ENCODE measurements at places on chromosomes 6 and 20. TPM values are rescaled to one million over a fixed set of nuclear protein-coding genes. Genes with fewer than 3 reads are reported as not detected.

PTCHD4 gene
- 1.6 TPM for total RNA-seq

SRSF12 gene
- 0.37 TPM for total RNA-seq

CRNKL1 gene
- 30.5 TPM for total RNA-seq

DLL1 gene
- 0.17 TPM for total RNA-seq

BANF2 gene
- not detected for total RNA-seq

FLRT3 gene
- total RNA-seq: 0.69 TPM

MARCKS gene
- total RNA-seq: 11.1 TPM

DHX35 gene
- total RNA-seq: 12.1 TPM

GRCh38 chr6:113734982-113735381 is 122.2 kb upstream of the MARCKS start:
- no peak for DNase-seq

GRCh38 chr6:106103728-106104109 is 17.6 kb downstream of the PRDM1 start:
- no peak for DNase-seq

GRCh38 chr6:52337633-52338290 is 24.2 kb upstream of the PAQR8 start:
- DNase-seq: no peak

GRCh38 chr6:3209114-3210023 is 18.1 kb downstream of the TUBB2B start:
- DNase-seq: peak; percentile 94

DNA sequence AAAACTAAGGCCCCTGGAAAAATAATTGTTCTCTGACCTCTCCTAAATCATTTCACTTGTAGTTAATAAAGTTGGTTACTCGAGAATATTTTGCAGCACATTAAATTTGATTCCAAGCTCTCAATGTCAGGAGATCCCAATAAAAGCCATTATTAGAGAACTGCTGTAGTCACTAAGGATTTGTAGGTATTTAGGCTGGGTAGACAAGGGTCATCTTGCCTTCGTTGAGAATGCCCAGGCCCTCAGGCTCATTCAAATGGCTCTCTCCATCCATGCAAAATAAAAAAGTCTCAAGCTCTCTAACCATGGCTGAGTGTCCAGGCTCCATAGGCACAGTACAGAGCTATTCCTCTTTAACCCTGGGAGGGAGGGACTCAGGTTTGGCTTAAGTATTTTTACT is 117.0 kb upstream of the HMGCLL1 start:
- no peak for DNase-seq

GRCh38 chr6:22023937-22024336 is 272.9 kb downstream of the PRL start:
- DNase-seq: no peak

GRCh38 chr6:113644861-113645575 is 212.1 kb upstream of the MARCKS start:
- DNase-seq: no peak

- DNase-seq: no peak
These were observed 109.0 kb downstream of the HFE start for GRCh38 chr6:26195924-26196845.

DNA sequence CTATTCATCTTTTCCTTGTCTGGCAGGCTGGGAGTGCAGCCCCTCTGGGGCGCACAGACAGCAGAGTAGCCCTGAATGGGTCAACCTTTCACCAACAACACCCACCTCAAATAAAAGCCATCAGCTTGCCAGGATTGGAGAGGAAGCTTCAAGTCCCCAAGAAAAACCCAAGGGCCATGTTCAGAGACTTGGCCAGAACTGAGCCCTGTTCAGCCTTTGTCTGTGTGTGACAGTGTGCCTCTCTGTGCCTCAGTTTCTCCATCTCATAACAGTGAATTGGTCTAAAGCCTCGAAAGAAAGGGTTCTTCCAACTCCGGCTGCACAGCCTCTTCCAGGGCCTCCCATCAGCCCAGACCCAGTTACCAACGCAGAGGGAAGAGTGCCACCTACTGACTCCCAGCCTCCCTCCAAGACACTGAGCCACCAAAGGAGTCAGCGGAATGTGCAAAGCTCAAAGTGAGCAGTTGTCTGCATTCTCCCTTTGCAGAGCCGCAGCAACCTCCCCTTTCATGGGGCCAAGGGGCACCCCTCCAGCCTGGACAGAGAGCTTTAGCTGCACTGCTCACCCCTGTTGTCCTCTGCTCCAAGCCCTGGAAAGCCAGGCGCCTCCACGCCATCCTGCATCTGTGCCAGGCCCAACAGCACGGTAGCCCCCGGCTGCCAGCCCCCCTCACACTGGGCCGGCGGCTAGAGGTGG is 82.7 kb upstream of the TOP1 start:
- DNase-seq: peak; percentile 32

GRCh38 chr6:12296255-12296573 is 6.1 kb downstream of the EDN1 start:
- DNase-seq: peak; percentile 75

GRCh38 chr20:3275966-3276679 is 37.1 kb upstream of the SLC4A11 start:
- DNase-seq: no peak

- DNase-seq: no peak
These were observed at the start of gene DSE for GRCh38 chr6:116370760-116371119. Gene DSE (plus strand): TSS chr6:116370947. CDS start chr6:116399251, 28,304 bp downstream.

DNA sequence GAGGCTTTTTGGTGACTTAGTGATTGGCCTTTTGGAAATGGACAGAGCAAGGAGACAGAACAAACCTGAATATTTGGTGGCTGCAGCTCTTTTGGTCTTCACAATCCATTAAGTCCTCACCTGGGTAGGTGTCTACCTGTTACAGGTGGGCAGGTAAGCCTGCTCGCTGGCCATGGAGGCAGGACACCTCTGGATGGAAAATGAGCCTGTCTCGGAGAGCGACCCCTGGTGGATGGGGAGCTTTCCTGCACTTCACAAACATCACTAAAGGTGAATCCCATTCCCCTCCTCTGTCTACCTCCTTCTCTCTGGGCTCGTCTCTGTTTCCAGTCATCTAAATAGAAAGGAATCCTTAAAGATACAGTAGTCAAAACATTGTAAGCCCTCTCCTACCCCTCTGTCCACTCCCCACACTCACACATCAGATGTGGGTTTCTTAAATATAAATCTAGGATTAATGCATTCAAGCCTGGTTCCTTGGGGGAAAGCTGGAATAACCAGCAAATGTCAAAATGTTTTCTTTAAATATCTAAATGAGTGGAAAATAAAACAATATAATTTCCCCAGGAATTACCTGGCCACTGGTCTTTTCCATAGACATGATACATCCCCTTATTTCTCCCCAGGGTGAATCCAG is 304.9 kb downstream of the CDH26 start:
- DNase-seq: peak; percentile 11

GRCh38 chr6:9732056-9732455 is 682.8 kb downstream of the TFAP2A start:
- DNase-seq: no peak

DNA sequence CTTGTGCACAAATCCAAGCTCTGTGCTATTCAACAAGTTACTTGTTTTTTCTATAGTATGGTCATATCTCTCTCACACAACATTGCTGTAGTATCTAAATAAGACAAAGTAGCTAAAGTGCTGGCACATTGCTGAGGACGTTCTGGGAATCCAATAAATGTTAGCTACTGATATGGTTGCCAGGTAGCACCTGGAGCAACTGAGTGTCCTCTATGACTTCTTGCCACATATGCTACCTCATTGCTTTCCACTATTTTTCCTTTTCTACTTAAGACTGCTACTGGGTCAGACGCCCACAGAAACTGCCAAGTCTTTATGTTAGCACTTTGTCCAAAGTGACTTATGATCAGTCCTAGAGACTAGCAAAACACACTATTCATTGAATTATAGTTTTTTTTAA is 85.3 kb downstream of the SYCP2 start:
- no peak for DNase-seq

DNA sequence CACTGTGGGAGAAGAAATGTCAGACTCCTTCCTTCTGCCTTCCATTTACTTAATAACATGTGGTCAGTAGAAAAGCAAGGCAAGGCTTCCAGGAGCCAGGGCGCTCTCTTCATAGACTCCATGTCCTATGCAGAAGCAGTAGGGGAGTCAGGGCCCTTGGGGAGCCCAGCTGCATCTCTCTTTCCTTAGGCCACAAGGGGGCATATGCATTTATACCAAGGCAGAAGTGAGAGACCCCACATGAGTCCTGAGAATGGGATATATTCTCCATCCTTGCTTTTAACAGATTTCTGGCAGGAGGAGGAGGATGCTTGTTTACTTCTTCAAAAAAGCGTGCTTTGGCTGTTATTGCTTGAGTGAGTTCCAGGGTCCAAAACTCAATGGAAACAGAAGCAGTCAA is 198.5 kb downstream of the HIVEP2 start:
- DNase-seq: peak; percentile 20

DNA sequence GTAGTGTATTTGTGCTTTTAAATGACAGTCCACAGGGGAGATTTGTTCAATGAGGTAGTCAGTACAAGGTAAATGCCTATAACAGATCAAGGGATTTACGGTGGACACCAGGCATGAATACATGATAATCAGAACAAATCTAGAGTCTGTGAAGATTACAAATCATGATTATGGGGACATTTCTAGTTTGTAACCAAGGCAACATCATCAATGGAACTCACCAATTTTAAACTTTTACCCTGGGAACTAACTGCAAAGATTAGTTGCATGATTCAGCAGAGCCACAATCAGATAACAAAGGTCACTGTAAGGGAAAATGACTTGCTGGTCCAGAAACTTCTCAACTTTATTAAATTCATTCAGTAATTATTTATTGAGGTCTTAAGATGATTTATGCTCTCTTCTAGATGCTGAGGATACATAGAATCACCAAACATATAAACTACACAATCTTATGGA is at the start of gene CRISP1:
CRISP1 (minus strand) TSS at position 51 of the 459 bp plus-strand sequence. CDS start 9,135 bp downstream, outside the sequence.
- no peak for DNase-seq

Data from NCI-H460 (cell line).